ENCODE measurements at places on chromosomes 2 and 18.
A peak's percentile ranks its signal among the peaks of the same experiment; 100 is the strongest.

GRCh38 chr2:197179744-197180498, 130.7 kb downstream of the ANKRD44 start:
- no peak for DNase-seq

GRCh38 chr18:76357174-76357573, 137.9 kb downstream of the ZNF516 start:
- DNase-seq: no peak

DNA sequence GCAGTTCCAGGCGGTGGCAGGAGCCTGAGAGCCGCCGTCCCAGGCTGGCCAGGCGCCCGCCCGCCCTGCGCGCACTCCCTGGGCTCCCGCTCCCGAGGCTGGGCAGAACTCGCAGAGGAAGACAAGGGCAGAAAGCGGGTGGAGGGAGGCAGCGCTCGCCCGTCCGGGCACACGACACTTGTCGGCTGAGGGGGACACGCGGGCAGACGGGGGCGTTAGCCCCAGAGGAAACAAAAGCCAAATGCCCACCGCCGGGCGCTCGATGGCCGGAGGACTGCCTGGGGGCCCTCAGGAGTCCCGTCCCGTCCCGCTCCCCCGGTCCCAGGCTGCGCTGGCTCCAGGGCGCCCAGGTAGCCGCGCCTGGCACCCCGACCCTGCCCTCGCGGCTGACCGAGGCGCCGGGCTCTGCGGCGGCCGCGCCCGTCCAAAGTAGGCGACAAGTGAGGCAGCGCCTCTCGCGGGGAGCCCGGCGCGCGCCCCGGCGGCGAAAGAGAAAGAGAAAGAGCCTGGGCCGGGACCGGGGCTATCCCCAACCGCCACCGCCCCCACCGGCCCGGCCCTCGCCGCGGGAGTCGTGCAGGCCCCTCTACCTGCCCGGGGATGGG, 491 bp downstream of the L3MBTL4 start:
- peak; percentile 2 for DNase-seq

DNA sequence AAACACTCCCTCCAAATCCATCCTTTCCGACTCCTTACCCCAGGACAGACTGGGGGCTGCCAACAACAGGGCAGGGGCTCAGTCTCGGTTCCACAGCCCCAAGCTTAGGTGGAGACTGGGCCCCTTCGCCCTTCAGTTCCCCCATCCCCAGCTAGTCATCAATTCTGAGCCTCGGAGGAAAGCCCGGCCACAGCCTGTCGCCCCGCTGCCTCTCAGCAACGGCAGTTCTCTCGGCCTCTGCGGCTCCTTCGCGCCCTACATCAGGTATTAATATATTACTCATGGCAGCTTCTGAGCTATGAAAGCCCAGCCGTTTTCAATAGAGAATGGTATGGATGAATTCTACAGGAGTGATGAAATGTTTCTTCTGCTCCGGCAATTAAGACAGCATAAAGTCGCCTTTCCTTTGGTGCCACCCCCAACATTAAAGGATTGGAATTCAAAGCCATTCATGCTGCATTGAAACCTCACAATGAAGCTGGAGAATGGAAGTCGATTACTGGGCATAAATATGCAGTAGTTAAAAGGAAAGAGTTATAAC, 2.8 kb downstream of the HDAC4 start:
- DNase-seq: no peak

DNA sequence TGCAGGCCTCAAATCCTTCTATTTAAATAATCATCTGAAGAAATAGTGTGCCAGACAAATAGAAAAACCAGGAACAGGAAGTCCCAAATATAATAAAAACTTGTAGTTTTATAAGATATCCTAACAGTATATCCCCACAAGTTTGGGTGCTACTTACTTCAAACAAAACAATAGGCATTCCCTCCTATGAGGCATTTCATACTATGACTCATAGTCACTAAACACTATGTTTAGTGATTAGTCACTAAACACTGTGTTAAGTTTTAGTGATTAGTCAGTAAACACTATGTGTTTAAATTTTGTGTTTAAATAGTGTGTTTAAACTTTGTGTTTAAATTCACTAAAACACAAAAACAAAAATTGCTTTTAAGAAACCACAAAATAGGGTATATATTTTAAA, 407.0 kb upstream of the CDH19 start:
- no peak for DNase-seq

DNA sequence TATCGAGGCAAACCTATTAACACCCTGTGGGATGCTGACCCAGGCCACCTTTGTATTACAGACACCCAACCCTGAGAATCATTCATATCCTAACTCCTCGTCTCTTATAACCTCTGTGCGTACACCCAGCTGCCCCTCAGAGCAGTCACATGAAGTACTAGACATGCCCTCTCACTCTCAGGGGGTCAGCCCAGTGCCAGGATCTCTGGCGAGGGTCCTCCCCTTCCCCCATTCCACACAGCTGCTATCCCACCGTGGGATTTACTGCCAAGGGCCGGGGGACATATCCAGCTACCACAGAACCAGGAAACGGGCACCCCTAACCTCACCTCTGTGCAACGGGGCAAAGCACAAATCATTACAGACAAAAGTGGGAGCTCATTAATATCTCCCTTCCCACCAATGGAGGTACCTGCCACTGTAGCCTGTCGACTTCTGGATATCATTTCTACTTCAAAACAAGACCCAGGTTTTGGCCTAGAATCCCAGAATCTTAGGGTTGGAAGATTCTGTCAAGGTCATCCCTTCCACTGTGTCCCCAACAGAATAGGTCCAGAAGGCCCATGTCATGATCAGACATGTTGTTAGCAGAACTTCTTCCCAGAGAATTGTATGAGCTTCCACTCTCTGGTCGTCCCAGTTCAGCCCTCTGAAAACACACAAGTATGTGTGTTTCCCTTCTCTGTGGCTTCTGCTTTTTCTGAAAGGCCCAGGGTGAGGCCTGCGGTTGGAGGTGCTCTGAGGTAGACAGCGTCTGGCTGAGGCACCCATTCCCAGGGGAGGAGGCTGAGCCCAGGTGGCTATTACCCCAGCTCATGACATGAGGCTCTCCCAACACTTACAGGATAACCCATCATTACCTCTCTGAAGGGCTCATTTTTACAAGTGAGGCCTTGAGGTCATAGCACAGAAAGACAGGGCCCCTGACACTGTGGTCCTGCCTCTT, 1.7 kb downstream of the TMBIM1 start:
- DNase-seq: no peak

DNA sequence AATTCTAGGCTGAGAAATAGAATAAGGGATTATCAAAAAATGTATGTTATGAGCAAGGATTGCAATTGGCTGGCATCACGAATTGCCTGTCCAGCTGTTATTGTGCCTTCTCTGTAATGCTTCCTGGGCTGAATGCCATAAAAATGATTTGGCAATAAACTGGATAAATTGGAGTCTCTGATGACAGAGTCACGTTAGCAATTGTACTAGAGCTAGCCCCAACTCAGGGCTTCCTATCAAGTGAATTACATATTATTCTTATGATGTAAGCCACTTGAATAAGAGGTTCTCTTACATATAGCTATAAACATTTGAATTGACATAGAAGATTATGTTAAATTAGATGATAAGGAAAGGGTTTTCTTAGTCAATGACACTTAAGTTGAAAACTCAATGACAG, 607.5 kb upstream of the REG3G start:
- no peak for DNase-seq

DNA sequence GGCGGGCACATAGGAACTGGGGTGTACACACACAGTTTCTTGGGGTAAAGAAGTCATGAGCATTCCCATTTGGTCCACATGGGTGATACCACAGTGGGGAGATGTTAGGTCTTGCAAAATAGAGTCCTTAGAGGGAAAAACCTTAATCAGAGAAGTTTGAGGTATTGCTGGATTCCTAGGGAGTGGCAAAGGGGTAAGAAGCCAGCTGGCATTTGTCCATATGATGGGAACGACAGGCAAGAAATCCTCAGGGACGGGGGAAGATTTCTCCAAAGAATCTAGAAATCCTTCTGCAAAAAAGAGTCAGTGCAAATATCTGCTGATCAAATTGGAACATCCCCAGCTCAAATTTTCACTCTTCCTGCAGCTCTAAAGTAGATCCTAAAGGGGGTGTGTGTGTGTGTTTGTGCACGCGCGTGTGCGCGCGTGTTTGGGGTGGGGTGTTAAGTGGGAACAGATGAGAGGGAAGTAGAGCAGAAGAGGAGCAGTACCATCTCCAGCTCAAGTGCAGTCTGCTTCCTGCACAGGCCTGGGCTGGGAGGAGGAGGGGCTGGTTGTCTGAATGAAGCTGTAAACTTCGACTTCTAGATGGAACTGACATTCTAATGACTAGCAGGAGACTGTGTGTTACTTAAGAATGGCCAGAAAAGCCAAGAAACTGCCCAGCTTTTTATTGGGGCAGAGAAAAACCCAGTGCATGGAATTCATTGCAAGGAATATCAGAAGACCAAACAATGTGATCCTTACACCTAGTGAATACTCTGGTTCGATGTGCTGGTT, 168.0 kb downstream of the SPP2 start:
- no peak for DNase-seq

GRCh38 chr18:70553936-70554260, 265.1 kb downstream of the SOCS6 start:
- DNase-seq: no peak

DNA sequence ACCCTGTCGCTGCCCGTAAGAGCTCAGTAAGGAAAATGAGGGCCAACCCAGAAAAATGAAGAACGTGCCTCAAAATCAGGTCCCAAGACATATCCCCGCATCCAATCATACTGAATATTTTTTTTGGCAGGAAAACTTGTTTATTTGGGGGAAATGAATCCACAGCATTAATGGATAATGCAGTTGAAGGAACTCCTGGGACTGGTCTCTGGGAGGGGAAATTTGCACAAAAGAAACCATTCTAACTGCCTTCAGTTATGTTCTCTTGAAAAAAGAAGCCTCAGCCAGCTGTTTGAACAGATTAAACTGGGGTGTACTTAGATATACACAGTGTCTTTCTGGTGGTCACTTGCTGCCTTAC, 61.3 kb downstream of the SPRED2 start:
- no peak for DNase-seq

DNA sequence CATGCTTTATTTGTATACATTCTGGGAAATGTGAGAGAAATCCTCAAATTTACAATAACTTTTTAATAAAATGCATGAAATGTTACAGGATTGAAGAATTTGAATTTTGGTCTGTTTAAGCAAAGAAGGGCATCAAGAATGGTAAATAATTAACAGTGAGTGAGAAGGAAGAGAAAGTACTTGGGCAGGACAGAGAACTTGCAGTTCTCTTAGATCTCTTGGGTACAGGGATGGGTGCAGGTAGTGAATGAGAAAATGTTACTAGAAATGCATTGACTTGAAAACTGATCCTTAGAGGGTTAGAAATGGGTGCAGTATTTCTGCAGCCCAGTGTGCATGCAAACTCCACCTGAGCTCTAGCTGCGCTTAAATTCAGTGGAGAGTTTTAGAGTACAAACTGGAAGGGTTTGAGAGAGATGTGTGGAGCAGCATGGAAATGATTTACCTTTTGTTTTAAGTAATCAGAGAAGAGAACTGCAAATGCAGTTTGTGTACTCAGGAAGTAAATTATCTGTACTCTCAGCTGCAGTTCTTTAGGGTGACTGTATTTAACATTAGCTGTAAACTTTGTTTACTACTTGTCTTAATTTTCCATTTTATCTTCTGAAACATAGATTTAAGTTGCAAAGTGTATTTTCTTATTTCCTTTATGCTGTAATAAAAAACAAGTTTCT, 51.0 kb upstream of the RAB27B start:
- DNase-seq: no peak

DNA sequence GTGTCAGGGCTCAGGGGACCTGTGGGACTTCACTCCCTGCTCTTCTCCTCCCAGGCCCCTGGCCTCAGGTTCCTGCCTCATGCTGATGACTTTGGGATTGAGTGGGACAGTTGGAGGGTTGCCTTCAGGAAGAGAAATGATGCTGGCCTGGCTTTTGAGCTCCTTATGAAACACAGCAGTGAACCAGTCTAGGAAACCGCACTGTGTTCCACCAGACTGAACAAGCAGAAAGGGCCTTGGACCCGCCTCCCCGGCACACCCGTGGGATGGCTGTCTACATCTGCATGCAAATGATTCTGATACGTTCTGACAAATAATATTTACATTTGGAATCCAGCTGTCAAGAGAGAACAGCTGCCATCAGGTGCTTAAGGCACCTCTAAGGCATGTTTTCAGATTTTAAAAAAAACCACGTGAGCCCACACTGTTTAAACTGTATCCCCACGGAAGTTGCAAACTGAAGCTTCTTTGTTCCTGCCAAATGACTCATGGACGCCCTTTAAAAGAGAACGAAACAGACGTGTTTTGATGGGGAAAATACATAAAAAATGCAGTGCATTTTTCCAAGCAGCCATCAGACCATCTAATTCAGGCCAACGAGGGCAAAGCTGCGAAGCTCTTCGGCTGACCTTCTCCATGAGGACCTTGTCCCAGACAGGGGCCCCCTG, 27.6 kb upstream of the ASAP2 start:
- no peak for DNase-seq

- DNase-seq: no peak
Observed at GRCh38 chr2:191950132-191950874, 103.4 kb upstream of the CAVIN2 start.

DNA sequence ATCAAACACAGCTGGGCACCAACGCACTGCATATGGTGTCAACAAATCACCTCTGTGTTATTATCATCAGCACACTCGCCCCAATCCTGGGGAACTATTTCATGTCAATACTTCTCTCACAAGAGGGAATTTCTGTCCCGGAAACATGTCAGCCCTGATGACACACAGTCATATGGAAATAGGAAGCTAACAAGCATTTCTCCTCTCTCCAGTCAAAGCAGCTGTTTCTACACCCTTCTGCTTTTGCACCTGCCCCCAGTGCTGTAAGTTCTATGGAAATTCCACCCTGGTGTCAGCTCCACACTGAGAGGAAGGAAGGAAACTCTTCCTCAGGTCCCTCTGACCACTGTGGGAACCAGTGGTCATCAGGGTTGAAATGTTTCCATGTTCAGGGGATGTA, 447.6 kb upstream of the ID2 start:
- no peak for DNase-seq

DNA sequence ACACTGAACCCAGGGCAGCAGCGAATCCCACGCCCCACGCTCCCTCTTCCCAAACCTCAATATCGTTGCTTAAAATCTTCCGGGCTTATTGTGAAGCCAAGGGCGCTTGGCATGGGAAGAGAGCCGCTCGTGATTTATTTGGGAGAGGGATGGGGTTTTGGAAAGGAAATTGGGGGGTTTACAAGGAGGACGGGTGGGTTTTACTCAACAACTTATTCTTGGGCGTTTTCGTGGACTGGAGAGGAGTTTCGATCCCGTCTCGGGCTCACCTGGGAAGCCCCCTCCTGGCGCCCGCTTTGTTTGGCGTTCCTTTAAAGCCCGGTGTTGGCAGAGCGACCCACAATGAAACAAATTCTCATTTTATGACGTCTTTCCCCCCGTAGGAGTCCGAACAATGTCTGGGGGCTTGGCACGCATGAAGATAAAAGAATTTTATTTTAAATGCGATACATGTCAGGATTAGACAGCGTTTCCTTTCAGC, 135.3 kb downstream of the INSIG2 start:
- no peak for DNase-seq

DNA sequence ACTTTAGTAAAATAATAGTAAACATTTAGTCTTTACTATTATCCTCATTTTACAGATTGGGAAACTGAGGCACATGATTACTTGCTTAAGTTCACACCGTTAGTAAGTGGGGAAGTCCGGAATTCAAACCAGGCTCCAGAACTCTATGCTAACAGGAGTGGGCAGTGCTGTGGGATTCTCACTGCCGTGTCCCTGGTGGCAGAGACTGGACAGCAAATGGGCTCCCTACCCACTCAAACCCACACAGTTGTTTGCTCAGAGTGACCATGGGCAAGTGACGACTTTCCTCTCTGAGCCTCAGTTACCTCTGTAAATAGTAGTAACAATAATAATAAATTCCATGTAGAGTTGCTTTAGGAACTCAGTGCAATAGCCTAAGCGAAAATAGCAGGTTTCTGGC, 24.0 kb downstream of the MAIP1 start:
- DNase-seq: no peak
